ENCODE measurements at places on chromosomes 2 and 18.

DNA sequence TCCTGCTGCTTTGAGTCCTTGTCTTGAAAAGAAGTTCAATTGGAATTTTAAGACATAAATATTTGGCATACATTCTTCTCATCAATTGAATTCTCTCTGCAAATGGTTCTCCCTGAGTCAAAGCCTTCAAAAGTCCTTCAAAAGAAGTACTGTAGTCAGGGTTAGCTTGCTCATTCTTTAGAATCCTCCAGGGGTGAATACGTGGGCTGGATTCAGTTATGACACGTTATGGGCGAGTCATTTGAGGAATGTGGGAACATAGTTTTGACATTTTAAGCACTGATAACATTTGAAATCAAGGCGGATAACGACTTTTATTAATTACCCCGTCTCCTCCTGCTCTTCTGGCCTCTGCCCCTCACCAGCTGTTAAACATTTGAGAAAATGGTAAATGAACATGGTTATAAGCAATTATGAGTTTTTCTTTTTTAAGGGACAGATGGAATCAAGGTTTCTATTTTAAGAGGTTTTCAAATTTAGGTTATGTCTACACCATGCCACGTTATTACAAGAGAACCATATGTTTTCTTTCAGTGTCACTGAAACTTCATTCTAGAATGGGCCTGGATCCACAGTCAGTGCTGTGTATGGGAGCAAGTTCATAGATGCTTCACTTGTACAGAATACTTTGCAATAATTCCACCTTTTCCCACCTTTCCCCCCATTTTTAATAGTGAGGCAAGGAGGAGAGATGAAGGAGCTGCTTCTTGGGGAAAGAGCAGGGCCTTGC is 273.1 kb downstream of the TSN start:
- no peak overlapping the region for H3K4me3 ChIP-seq
- no peaks in the 10 kb centered on the region for H3K36me3 ChIP-seq

- H3K27ac ChIP-seq: no peak overlapping the region
- no peaks in the 10 kb centered on the region for H3K36me3 ChIP-seq
- no peak for DNase-seq
- no peaks in the 10 kb centered on the region for H3K27me3 ChIP-seq
- H3K4me3 ChIP-seq: no peak overlapping the region
These were observed 138.6 kb downstream of the B3GNT2 start for GRCh38 chr2:62334440-62335058.

- H3K27ac ChIP-seq: no peak overlapping the region
- no peak overlapping the region for H3K4me3 ChIP-seq
- no peak for DNase-seq
- no peaks in the 10 kb centered on the region for H3K36me3 ChIP-seq
These were observed 82.6 kb downstream of the ZNF532 start for GRCh38 chr18:58947136-58947732.

- H3K27me3 ChIP-seq: no peaks in the 10 kb centered on the region
- peaks cover 22% of the 10 kb centered on the region for H3K36me3 ChIP-seq
- DNase-seq: no peak
- peaks cover 2% of the 10 kb centered on the region for H3K4me1 ChIP-seq
- H3K27ac ChIP-seq: no peak overlapping the region
These were observed 213.4 kb downstream of the STK39 start for GRCh38 chr2:168033966-168034365.

- H3K36me3 ChIP-seq: peaks cover 56% of the 10 kb centered on the region
- H3K4me3 ChIP-seq: no peak overlapping the region
- peak overlapping the region; percentile 82 for H3K27ac ChIP-seq
- no peaks in the 10 kb centered on the region for H3K27me3 ChIP-seq
- DNase-seq: no peak
These were observed 18.8 kb downstream of the COX7A2L start for GRCh38 chr2:42342061-42342794.

- H3K4me3 ChIP-seq: no peak overlapping the region
- peaks cover 27% of the 10 kb centered on the region for H3K27me3 ChIP-seq
- DNase-seq: no peak
- H3K36me3 ChIP-seq: no peaks in the 10 kb centered on the region
- H3K27ac ChIP-seq: no peak overlapping the region
- H3K4me1 ChIP-seq: peaks cover 2% of the 10 kb centered on the region
These were observed 293.5 kb downstream of the TRIB2 start for GRCh38 chr2:13010283-13010682.

GRCh38 chr2:11214770-11215169 is 59.5 kb downstream of the SLC66A3 start:
- DNase-seq: no peak
- H3K36me3 ChIP-seq: peaks cover 20% of the 10 kb centered on the region
- no peak overlapping the region for H3K4me3 ChIP-seq
- H3K27me3 ChIP-seq: no peaks in the 10 kb centered on the region

GRCh38 chr2:45128580-45128997 is 119.3 kb upstream of the SIX2 start:
- no peak overlapping the region for H3K27ac ChIP-seq
- H3K4me3 ChIP-seq: no peak overlapping the region
- H3K27me3 ChIP-seq: peaks cover 4% of the 10 kb centered on the region
- peaks cover 2% of the 10 kb centered on the region for H3K4me1 ChIP-seq

GRCh38 chr2:4408321-4408720 is 704.9 kb downstream of the DCDC2C start:
- no peak overlapping the region for H3K4me3 ChIP-seq
- no peaks in the 10 kb centered on the region for H3K4me1 ChIP-seq
- no peaks in the 10 kb centered on the region for H3K27me3 ChIP-seq
- no peaks in the 10 kb centered on the region for H3K36me3 ChIP-seq

DNA sequence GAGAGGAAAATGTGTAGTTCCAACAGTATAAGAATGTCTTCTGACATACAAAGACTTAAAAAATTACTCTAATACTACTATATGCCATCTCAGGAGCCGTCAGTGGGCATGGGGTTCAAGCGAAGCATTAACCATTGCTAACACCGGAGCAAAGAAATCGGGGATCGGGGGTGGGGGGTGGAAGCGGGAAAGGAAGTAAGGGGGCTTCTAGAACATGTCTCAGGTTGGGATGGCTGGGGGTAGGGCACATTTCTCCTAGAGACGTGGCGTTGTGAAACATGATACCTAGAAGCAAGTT is 702 bp downstream of the LMAN1 start:
- peak overlapping the region; percentile 100 for H3K4me3 ChIP-seq
- H3K27ac ChIP-seq: peak overlapping the region; percentile 98
- H3K27me3 ChIP-seq: peaks cover 2% of the 10 kb centered on the region
- peaks cover 11% of the 10 kb centered on the region for H3K36me3 ChIP-seq

- H3K4me3 ChIP-seq: no peak overlapping the region
- no peaks in the 10 kb centered on the region for H3K4me1 ChIP-seq
- no peak for DNase-seq
- no peaks in the 10 kb centered on the region for H3K36me3 ChIP-seq
- H3K27me3 ChIP-seq: peaks cover 3% of the 10 kb centered on the region
These were observed 104.5 kb downstream of the MEIS1 start for GRCh38 chr2:66539452-66539851.

- H3K27ac ChIP-seq: peak overlapping the region; percentile 64
- H3K27me3 ChIP-seq: peaks cover 34% of the 10 kb centered on the region
- peak; percentile 60 for DNase-seq
- no peak overlapping the region for H3K4me3 ChIP-seq
These were observed 144.2 kb upstream of the HDAC4 start for GRCh38 chr2:239544918-239545465.

DNA sequence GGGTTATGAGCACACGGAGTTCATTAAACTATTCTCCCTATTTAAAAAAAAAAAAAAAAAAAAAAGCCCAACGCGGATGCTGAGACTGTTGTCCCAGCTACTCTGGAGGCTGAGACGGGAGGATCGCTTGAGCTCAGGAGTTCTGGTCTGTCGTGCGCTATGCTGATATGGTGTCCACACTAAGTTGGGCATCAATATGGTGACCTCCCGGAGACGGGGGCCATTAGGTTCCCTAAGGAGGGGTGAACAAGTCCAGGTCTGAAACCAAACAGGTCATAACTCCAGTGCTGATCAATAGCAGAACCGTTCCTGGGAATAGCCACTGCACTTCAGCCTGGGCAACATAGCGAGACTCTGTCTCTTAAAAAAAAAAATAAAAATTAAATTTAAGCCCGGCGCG is 12.9 kb upstream of the ANKRD53 start:
- peak overlapping the region; percentile 86 for H3K4me3 ChIP-seq
- H3K4me1 ChIP-seq: peaks cover 5% of the 10 kb centered on the region
- no peak overlapping the region for H3K27ac ChIP-seq
- DNase-seq: no peak
- peaks cover 53% of the 10 kb centered on the region for H3K27me3 ChIP-seq

- H3K27ac ChIP-seq: peak overlapping the region; percentile 100
- no peaks in the 10 kb centered on the region for H3K27me3 ChIP-seq
- no peak for DNase-seq
- H3K4me3 ChIP-seq: peak overlapping the region; percentile 98
- H3K36me3 ChIP-seq: peaks cover 23% of the 10 kb centered on the region
These were observed 686 bp downstream of the UBXN4 start for GRCh38 chr2:135742325-135742757.

- peaks cover 7% of the 10 kb centered on the region for H3K4me1 ChIP-seq
- H3K27me3 ChIP-seq: peaks cover 4% of the 10 kb centered on the region
- no peak overlapping the region for H3K27ac ChIP-seq
- DNase-seq: no peak
These were observed 61.1 kb upstream of the CXCR4 start for GRCh38 chr2:136178941-136179601.

GRCh38 chr2:221518201-221518934 is 53.7 kb downstream of the EPHA4 start:
- peaks cover 18% of the 10 kb centered on the region for H3K4me1 ChIP-seq
- no peaks in the 10 kb centered on the region for H3K36me3 ChIP-seq
- no peak overlapping the region for H3K4me3 ChIP-seq
- no peak overlapping the region for H3K27ac ChIP-seq

GRCh38 chr2:204329016-204329415 is 216.3 kb upstream of the PARD3B start:
- no peak overlapping the region for H3K4me3 ChIP-seq
- H3K4me1 ChIP-seq: peaks cover 2% of the 10 kb centered on the region

DNA sequence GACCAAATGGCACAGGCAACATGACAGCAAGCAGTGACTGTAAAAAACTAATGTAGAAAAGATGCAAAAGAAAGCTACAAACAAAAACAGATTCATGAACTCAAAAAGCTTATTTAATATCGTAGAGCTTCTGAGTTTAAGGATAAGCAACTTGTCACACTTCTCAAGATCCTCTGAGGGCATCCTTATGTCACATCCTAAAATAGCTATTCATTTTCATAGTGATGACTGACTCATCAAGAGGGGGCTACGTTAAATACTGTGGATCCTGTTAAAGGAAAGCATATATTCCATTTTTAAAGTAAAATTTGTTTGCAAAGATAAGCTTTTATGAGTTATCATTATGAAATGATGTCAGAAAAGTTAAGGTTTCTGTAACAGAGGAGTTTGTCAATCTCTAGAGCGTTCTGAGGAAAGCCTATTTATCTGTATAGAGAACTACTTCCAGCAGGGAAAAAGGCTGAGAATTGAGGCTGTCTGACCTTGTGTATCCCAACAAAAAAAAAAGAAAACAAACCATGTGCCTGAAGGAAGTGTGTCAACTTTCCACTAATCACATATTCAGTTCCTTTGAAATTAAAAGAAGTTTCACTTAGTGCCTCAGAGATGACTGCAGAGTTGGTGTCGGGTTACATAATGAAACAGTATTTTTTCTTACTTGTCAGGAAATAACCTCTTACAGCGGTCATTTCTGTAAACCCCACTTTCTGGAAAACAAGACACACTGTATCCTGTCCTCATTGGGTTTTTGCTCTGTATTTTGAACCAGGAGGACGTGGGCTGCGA is 115.5 kb downstream of the ESCO1 start:
- DNase-seq: no peak
- H3K36me3 ChIP-seq: no peaks in the 10 kb centered on the region
- H3K4me3 ChIP-seq: no peak overlapping the region
- H3K27me3 ChIP-seq: peaks cover 8% of the 10 kb centered on the region
- no peak overlapping the region for H3K27ac ChIP-seq

DNA sequence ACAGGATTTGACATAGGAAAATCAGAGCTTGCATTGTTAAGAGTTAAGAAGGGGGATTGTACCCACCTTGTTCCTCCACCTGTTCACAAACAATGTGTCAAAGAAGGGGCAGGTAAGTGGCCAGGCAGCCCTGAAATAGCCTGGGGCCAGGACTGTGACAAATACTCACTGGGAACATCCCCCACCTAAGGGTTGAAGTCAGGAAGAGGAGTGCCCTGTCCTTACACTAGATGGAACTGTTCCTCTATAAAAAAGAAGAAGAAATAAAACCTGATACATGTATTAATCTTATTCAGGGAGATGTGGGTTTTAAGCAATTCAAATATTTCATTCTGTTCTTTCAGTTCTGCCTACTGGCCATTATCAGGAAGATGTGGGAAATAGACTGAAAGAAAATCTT is 41.9 kb downstream of the TACR1 start:
- H3K36me3 ChIP-seq: no peaks in the 10 kb centered on the region
- H3K4me1 ChIP-seq: no peaks in the 10 kb centered on the region
- no peak for DNase-seq
- no peak overlapping the region for H3K4me3 ChIP-seq
- H3K27ac ChIP-seq: no peak overlapping the region

DNA sequence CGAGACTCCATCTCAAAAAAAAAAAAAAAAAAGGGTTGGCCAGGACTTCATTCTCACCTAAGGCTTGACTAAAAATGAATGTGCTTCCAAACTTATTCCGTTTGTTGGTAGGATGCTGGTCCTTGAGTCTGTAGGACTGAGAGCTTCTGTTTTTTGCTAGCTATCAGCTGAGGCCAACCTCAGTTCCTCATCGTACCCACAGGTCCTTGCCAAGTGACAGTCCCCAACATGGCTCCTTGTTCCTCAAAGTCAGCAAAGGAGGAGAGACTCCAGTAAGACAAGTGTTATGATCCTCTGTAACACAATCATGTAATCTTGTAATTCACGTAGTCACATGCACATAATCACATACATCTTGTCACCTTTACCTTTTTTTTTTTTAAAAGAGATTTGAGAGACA is 37.0 kb downstream of the HAUS1 start:
- DNase-seq: no peak
- no peaks in the 10 kb centered on the region for H3K27me3 ChIP-seq
- H3K27ac ChIP-seq: no peak overlapping the region
- no peaks in the 10 kb centered on the region for H3K4me1 ChIP-seq

DNA sequence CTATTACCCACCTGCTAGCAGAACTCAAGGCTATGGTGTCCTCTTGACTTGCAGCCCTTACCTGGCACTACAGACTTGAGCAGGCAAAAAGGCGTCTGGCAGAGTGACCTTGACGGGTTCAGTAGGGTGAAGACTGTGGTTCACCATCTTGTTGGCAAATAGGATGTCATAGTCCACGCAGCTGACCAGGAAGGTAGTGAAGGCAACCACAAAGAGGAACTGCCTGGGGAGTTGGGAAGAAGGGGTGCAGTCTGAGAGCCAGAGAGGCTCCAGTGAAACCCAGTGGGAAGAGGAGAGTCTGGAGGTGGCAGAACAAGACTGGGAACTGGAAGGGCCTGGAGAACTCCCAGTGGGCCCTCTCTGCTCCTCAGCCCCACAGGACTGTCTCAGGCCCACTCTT is 4.1 kb downstream of the ATG9A start:
- no peak for DNase-seq
- H3K36me3 ChIP-seq: peaks cover 18% of the 10 kb centered on the region
- no peaks in the 10 kb centered on the region for H3K27me3 ChIP-seq

All from activated naive CD8-positive, alpha-beta T cell treated with anti-CD3 and anti-CD28 coated beads, Interleukin-2, amount 10 ng/mL, durations not matched to agents 7 days and 5 days (primary cell).